Breast epithelium (tissue), 4 donors: ENCODE measurements at places on chromosomes 1 and 21. TPM values are rescaled to one million over a fixed set of nuclear protein-coding genes. Genes with fewer than 3 reads are reported as not detected.

GRCh38 chr1:33234588-33234990 is 21.7 kb upstream of the ZNF362 start:
- no peaks in the 10 kb centered on the region for H3K36me3 ChIP-seq
- no peak overlapping the region for H3K27ac ChIP-seq
- no peak for DNase-seq
- H3K4me3 ChIP-seq, result no peak overlapping the region
- no peaks in the 10 kb centered on the region for H3K4me1 ChIP-seq

DNA sequence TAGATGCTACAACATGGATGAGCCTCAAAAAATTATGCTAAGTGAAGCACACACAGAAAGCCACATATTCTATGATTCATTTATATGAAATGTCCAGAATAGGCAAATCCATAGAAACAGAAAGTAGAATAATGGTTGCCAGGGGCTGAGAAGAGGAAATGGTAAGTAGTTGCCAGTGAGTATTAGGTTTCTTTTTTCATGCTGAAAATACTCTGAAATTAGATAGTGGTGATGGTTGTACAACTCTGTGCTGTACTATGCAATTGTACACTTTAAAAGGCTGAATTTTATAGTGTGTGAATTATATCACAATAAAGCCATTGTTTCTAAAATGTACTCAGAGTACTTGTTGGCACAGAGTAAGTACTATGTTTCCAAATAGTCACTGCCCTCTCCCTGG is 15.5 kb upstream of the GFI1 start:
- no peak overlapping the region for H3K27ac ChIP-seq
- DNase-seq, result no peak
- no peaks in the 10 kb centered on the region for H3K36me3 ChIP-seq
- no peaks in the 10 kb centered on the region for H3K4me1 ChIP-seq
- H3K27me3 ChIP-seq, result no peaks in the 10 kb centered on the region
- H3K4me3 ChIP-seq, result no peak overlapping the region

DNA sequence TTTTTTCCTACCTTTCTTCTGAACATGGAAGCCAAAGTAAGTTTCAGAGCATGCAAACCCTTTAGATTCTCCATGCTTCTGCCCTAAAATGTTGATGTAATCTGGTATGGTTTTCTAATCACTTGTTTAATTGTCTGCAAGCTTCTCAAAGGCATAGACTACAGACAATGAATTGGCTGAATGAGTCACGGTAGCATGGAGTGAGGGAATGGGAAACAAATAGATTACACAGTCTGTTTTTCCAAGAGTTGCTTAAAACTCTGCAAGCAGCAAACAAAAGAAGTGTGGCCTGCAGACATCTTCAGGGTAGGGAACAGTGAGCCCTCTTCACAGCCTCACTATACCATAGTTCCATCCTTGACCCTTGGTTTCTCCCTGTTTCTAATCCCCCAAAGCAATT is 326.0 kb downstream of the BARHL2 start:
- H3K27me3 ChIP-seq, result no peaks in the 10 kb centered on the region
- DNase-seq, result no peak
- no peaks in the 10 kb centered on the region for H3K4me1 ChIP-seq
- no peaks in the 10 kb centered on the region for H3K36me3 ChIP-seq

DNA sequence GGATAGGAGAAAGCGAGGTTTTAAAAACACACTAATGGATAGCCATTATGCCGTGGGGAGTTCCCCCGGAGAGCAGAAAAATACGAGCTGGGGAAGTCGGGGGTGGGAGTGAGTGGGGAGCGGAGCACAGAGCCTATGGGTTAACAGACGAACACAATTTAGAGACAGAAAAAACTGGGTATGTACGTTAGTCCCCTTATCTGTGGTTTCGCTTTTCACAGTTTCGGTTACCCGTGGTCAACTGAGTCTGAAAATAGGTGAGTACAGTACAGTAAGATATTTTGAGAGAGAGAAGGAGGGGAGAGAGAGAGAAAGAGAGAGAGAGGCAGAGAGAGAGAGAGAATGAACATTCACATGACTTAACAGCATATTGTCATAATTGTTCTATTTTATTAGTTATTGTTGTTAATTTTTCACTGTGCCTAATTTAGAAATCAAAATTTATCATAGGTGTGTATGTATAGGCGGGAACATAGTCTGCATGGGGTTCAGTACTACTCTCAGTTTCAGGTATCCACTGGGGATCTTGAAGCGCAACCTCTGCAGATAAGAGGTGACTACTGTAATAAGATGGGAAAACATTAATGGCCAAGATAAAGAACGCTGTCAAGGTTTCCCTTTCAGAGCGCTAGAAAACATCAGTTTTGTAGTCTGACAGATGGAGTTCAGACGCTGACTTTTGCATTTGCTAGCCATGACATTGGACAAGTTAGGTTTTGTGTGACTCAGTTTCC is 125.6 kb upstream of the LMO4 start:
- H3K27me3 ChIP-seq, result no peaks in the 10 kb centered on the region
- H3K27ac ChIP-seq, result no peak overlapping the region
- H3K36me3 ChIP-seq, result no peaks in the 10 kb centered on the region

GRCh38 chr1:33296082-33296458 is 24.8 kb downstream of the A3GALT2 start:
- H3K27ac ChIP-seq, result peak overlapping the region; percentile 67
- no peak overlapping the region for H3K4me3 ChIP-seq
- no peaks in the 10 kb centered on the region for H3K4me1 ChIP-seq
- no peaks in the 10 kb centered on the region for H3K27me3 ChIP-seq

DNA sequence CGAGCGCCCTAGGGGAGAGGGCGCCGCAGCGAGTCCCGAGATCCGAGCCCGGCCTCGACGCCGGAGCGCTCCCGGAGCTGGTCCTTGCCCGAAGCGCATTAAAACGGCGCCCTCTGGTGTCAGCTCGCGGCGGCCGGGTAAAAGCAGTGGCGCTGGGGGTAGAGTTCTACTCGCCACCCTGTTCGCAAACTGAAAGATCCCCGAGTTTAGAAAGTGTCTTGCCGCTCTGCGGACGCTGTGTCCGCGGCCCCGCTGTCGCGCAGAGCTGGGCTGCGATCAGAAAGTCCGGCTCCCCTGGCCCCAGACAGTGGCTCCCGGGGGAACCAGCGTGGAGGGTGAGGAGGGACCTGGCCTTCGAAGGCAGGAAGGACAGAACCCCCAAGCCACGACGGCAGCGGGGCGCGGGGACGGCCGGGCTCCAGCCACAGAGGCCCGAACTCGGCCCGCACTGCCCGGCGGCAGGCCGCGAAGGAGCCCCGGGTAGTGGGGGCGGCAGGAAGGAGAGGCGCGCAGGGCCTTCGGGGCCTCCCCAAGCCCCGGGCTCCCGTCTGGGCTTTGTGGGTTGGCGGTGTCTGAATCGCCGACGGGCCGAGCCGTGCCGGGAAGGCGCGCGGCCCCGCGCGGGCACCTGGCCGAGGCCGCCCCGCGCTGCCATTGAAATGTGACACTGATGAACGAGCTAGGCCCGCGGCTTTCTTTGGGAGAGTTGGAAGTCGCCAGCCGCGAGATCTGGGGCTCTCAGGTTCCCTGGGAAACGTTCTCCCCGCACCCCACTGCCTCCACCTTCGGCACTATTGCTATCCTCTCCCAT is 39.1 kb upstream of the NFIA start:
- no peaks in the 10 kb centered on the region for H3K4me1 ChIP-seq
- H3K27me3 ChIP-seq, result no peaks in the 10 kb centered on the region

- H3K4me1 ChIP-seq, result no peaks in the 10 kb centered on the region
- peak overlapping the region; percentile 2 for H3K4me3 ChIP-seq
Observed at GRCh38 chr21:14543983-14544382, 2.1 kb downstream of the SAMSN1 start.

GRCh38 chr1:207414606-207415108 is 39.5 kb upstream of the CR2 start:
- H3K36me3 ChIP-seq, result no peaks in the 10 kb centered on the region
- DNase-seq, result no peak
- no peaks in the 10 kb centered on the region for H3K27me3 ChIP-seq
- no peak overlapping the region for H3K27ac ChIP-seq
- no peaks in the 10 kb centered on the region for H3K4me1 ChIP-seq
- no peak overlapping the region for H3K4me3 ChIP-seq

- no peaks in the 10 kb centered on the region for H3K36me3 ChIP-seq
- H3K27me3 ChIP-seq, result no peaks in the 10 kb centered on the region
- H3K4me3 ChIP-seq, result no peak overlapping the region
Observed at GRCh38 chr1:246836209-246836966, 95.4 kb downstream of the AHCTF1 start.

DNA sequence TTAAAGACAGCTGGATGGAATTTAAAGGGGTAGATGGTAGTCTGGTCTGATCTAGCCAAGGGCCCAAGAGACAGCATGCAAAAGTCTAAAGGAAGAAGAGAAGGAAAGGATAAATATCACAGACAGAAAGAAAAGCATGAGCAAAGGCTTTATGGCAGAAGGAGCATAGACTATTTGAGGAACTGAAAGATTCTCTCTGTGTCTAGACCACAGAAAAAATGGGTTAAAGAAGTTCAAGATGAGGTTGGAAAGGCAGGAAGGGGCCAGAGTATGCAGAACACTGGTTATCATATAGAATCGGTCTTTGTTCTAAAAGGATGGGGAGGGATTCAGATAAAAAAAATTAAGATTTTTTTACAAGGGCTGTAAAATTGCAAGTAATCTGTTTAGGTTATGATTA is 136.8 kb upstream of the SGIP1 start:
- no peaks in the 10 kb centered on the region for H3K27me3 ChIP-seq
- H3K36me3 ChIP-seq, result no peaks in the 10 kb centered on the region
- no peak overlapping the region for H3K27ac ChIP-seq
- no peak for DNase-seq

GRCh38 chr1:68347415-68347814 is 102.3 kb downstream of the RPE65 start:
- no peaks in the 10 kb centered on the region for H3K4me1 ChIP-seq
- H3K4me3 ChIP-seq, result no peak overlapping the region
- H3K36me3 ChIP-seq, result no peaks in the 10 kb centered on the region
- H3K27me3 ChIP-seq, result no peaks in the 10 kb centered on the region

- peaks cover 6% of the 10 kb centered on the region for H3K4me1 ChIP-seq
- no peaks in the 10 kb centered on the region for H3K36me3 ChIP-seq
- no peak overlapping the region for H3K27ac ChIP-seq
Observed at GRCh38 chr1:47433477-47434050, 4.3 kb upstream of the FOXD2 start.

GRCh38 chr1:50970509-50970887 is 453 bp downstream of the CDKN2C start:
- DNase-seq, result no peak
- no peaks in the 10 kb centered on the region for H3K4me1 ChIP-seq
- H3K36me3 ChIP-seq, result no peaks in the 10 kb centered on the region
- H3K27me3 ChIP-seq, result peaks cover 4% of the 10 kb centered on the region
- peak overlapping the region; percentile 92 for H3K27ac ChIP-seq
- peak overlapping the region; percentile 86 for H3K4me3 ChIP-seq

- H3K27me3 ChIP-seq, result no peaks in the 10 kb centered on the region
- no peak for DNase-seq
- no peaks in the 10 kb centered on the region for H3K4me1 ChIP-seq
Observed at GRCh38 chr1:18653916-18654315, 23.3 kb downstream of the PAX7 start.

OVAAL gene
- not detected for total RNA-seq

ZFP69B gene
- 1.2 TPM for total RNA-seq

RAP1GAP gene
- total RNA-seq, result 0.32 TPM

ID3 gene
- 133 TPM for total RNA-seq

FCGR1A gene
- total RNA-seq, result 2.8 TPM

CLCA1 gene
- total RNA-seq, result under 0.01 TPM

G0S2 gene
- total RNA-seq, result 636 TPM

KIF2C gene
- 0.73 TPM for total RNA-seq

GABPB2 gene
- total RNA-seq, result 20.6 TPM

PRR9 gene
- not detected for total RNA-seq
